ENCODE measurements at places on chromosomes 13 and 19. TPM values are rescaled to one million over a fixed set of nuclear protein-coding genes. Genes with fewer than 3 reads are reported as not detected.
A peak's percentile ranks its signal among the peaks of the same experiment; 100 is the strongest.

The NLRP11 gene
- not detected for total RNA-seq

The OR4F17 gene
- not detected for total RNA-seq

The DAZAP1 gene
- 75.8 TPM for total RNA-seq

The CAPS gene
- 3.8 TPM for total RNA-seq

The KCNC3 gene
- 0.90 TPM for total RNA-seq

The SH2D3A gene
- 0.52 TPM for total RNA-seq

GRCh38 chr19:55529636-55530234 lies 7.2 kb downstream of the SBK2 start:
- no peak for DNase-seq

DNA sequence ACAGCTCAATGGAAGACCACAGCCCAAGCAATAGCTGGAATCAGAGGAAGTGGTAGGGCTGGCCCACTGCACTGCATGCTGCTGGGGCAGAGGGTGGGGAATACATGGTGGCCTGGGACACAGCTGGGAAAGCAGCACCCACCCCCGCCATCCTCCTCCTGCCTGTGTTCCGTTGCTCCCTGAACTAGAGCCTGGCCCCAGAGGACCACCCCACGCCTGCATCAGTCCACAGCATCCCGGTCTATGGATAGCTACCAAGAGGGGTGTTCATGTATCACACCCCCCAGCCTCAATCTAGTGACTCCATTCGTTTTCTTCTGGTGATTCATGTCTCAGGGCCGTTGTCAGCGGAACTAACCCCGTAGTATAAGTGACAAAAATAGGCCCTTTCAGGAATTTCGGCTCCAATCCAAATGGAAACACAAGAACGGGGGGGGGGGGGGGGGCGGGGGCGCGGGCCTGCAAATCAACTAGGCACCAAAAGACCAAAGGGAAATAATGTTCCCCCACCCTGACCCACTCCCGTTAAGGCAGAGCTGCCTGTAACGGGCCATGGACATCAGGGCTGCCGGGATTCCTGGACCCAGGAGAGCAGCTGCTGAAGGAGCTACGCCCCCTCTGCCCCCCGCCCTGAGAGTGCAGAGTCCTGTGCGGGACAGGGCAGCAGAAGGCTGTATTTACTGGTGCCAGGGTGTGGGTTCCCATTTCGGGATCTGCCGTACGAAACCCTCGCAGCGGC lies 18.9 kb upstream of the EPHX3 start:
- DNase-seq, result no peak

- DNase-seq, result no peak
Measured at GRCh38 chr13:44220948-44221347, 152.7 kb upstream of the SERP2 start.

DNA sequence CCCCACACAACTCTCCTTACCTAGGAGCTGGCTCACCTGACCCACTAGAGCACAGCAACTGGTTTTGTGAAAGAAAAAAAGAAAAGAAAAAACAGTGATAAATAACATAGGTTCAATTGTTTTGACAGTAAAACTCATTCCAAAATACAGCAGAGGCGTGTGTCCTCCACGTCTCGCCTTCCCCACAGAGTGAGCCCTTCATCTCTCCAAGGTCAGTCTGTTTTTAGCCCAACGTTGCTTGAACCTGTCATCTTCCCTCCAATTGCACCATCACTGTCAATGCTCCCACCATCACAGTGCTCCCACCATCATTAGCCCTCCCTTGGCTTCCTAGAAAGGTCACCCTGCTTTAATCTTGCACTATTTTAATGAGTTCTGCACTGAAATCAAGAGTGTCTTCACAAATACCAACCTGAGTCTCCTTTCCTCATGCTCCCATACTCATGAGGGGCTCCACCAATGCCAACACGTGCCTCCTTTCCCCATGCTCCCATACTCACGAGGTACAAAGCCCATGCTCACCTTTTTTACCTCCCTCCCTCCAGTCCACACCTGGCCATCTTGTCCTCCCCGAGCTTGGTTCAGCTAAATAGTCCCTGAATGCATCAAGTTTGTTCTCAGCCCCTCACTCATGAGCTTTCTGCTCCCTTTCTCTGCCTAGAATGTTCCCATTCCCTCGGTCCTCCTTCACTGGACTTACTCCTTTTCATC lies 103.7 kb downstream of the IRS2 start:
- DNase-seq, result no peak

- DNase-seq, result no peak
Measured at GRCh38 chr19:18708452-18709231, 25.2 kb downstream of the CRTC1 start.

- no peak for DNase-seq
Measured at GRCh38 chr19:51552608-51552995, 18.5 kb upstream of the ZNF175 start.

DNA sequence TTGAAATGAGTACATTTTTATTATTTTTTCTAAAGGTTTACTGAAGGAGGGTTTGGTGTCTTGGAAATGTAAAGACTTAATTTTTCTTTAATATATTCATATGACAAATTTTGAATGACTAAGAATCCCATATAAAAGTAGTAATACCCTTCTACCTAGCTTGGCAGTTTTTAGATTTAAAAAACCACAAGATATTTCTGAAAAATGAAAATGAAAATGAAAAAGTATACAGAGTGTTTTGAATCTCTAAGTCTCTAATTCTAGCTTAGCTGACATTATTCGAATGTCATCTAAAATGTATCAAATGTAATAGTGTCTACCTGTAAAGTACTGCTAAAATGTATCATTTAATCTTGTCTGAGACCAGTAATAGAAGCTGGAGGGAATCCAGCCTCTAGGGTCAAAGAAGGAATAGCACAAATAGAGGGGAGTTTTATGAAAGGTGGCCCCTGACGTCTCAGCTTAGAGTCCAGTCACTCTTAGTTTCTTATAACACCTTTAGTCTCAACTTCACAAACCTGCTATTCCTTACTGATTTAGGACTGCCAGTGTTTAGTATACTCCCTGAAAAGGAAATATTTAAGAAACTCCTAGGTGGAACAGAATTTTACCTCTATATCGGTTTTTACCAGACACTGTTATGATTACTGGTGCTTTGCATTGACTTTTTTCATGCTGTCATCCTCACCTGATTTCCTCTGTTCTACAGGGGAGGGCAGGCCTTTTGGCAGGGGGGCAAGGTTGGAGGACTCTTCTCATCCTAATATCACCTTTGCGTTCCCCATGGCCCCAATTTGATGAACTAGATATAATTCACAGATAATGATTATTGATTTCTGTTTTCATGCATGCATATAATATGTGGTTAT lies 16.2 kb upstream of the MIR17HG start:
- DNase-seq, result no peak

GRCh38 chr19:7779631-7780486 lies 16.8 kb downstream of the CLEC4M start:
- no peak for DNase-seq

DNA sequence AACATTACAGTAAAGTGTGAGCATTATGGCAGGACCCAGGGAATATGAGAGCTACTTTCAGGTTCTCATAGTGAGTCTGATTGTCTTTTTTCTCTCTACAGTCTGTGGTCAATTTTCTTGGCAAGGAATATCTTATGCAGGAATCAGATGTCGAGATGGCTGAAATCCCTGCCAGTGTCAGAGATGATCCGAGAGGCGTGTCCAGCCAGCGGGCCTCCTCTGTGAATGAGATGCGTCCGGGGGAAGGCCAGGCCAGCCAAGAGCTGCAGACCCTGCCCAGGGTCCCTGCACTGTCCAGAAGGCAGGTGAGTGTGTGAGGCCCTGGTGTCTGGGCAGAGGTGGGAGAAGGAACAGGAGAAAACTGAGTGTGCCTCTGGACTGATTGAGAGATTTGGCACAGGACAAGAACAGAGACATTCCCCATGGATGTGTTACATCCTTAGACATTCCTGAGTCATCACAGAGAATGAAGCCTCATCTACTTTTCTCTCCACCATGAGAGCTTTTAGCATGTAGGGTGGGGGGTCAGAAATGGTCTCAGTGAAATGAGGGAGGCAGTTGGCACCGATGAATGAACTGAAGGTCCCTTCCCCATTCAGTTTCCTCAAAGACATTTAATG lies 27.3 kb upstream of the EDDM13 start:
- peak; percentile 50 for DNase-seq

- no peak for DNase-seq
Measured at GRCh38 chr19:3479177-3479833, 1.0 kb downstream of the SMIM24 start.

DNA sequence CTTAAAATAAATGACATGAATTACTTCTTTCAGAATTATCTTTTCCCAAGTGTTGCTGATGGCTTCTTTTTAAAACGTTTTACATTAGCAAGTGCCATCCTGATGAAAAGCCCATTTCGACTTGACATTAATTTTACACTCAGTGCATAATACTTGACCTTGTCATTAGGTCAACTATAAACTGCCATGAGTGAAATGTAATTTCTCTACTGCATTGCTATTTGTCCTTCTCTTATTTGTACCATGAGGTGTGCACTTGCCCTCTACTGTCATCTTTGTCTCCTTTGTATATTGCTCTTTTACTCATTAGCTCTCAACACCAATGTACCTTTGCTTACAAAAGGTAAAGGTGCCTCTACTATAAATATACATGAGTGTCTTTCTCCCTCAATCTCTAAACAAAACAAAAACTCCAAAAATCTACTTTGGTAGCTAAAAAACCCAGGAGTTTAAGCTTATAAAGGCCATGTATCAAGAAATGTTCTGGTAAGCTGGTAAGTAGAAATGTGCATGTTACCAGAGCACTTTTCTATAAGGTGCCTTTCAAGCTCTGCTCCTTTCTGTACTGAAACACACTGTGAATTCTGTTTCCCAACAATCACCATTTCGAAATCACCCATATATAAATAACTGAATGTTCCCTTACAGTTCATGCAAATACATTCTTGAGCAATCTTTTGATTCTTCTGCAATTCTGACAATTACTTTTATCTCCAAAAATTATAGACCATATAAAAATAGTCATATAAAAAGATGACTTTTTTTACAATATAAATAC lies 351.4 kb downstream of the SLITRK5 start:
- DNase-seq, result no peak

GRCh38 chr19:39701291-39701690 lies 3.0 kb upstream of the LGALS14 start:
- no peak for DNase-seq

DNA sequence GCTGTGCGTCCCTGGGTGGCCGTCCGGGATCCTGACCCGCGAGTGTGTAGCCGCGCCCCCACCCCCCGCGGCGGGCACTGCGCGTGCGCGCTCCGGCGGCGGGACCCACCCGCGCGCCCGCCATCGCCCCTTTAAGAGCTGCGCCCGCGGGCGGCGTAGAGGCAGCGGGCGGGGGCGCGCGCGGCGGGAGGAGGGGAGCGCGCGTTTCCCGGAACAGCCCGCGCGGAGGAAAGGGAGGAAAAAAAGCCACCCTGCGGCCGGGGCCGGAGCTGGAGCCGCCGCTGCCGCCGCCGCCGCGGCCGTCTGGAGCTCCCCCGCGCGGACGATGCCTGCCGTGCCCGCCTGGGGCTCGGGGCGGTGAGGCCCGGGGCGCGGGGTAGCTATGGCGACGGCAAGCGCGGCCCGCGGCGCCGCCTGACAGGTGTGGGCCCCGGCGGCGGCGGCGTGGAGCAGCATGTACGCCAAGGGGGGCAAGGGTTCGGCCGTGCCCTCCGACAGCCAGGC lies at the start of gene SSBP4:
SSBP4 (plus strand) TSS at position 204 of the 504 bp plus-strand sequence; CDS start at position 455, 251 bp downstream.
- peak; percentile 88 for DNase-seq

DNA sequence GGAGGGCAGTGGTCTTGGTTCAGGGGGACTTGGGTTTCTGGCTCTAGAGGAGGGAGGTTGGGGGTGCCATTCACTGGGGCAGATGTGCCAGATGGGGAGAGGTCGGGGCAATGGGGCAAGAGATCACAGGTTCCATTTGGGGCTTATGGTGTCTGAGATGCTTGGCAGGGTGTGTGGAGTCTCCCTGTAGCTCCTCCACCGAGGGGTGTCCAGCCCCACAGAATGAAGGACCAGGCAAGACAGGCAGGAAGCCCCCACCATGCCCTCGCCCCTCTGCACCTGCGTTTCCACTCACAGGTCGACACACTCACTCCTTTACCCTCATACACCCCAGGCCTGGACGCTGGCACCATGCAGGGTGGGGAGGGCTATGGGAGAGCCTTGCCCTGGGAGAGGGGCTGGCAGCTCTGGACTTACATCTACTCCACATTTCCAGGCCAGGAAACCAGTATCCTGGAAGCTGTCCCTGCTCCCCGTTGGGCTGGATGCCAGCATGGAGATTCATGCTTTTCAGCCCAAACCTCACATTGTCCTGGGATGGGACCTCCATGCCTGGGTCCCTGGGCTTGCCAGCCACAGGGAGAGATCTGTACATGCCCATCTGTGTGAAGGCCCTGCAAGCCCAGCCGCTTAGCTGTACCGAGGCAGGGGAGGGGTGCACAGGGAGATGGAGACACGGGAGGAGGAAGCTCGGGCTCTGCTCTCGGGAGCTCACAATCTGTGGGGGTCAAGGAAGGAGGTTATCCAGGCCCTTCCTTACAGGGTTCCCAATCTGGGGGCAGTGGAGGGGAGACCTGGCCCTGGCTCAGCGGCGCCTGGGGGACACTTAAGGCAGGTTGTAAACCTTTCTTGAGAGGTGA lies 77.1 kb downstream of the CHST8 start:
- DNase-seq, result peak; percentile 67

DNA sequence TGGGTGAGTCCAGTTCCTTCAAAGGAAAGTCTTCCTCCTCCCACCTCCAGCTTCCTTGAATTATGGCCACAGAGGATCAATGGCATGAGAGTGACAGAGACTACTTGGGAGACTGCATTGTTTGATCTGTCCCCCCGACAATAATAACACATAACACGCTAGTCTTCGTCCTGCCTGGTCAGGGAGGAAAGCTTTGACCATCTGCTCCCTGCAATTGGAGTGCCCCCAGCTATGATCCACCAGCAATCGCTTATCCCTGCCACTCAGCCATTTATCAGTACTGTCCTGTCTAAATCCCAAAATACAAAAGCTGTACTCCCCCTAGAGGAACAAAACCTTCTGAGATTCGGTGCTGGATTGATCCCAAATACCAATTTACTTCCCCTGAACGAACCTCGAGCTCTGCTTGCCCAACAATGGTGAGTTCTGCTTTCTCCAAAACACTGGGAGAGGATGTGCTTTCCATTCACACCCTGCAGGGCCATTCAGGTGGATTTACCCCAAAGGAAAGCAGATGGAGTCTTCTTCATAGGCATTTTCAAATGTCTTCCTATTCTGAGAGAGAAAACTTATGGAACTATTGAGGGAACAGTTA lies 466.7 kb downstream of the TSHZ3 start:
- no peak for DNase-seq

DNA sequence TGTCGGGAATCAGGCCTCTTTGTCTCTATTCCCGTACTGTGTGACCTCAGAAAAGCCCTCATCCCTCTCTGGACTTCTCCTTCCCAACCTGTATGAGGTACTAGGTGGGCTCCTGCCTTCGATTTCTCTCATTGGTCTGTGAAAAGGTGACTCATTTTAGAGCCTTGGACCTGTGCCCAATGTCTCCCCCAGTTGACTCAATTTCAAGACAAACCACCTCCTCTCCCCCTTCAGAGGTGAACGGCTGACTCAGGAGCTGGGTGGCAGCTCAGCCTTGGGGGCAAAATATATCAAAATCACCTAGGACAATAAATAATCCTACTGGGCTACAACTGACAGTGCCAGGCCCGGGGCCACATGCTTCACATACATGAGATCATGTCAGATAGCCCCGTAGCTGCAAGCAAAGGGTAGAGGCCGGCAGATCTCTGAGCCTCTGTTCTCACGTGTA lies 630 bp downstream of the COQ8B start:
- no peak for DNase-seq

GRCh38 chr19:16033136-16033530 lies 43.2 kb upstream of the TPM4 start:
- DNase-seq, result peak; percentile 55
